ENCODE measurements at places on chromosomes 16 and 17.

DNA sequence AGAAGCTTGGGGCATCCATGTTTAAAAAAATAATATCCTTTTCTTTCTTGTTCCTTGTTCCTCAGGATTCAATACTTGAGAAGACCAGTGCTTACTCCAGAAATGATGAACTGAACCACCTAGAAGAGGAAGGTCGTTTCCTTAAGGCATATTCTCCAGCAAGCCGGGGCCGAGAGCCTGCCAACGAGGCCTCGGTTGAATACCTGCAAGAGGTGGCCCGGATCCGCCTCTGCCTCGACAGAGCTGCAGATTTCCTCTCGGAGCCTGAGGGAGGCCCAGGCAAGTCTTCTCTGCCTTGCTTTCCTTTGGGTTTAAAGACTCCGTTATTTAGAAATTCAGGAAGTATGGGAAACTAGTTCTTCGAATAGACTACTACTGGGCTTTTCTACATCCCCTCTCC is 42.5 kb upstream of the ENDOV start:
- DNase-seq = no peak

DNA sequence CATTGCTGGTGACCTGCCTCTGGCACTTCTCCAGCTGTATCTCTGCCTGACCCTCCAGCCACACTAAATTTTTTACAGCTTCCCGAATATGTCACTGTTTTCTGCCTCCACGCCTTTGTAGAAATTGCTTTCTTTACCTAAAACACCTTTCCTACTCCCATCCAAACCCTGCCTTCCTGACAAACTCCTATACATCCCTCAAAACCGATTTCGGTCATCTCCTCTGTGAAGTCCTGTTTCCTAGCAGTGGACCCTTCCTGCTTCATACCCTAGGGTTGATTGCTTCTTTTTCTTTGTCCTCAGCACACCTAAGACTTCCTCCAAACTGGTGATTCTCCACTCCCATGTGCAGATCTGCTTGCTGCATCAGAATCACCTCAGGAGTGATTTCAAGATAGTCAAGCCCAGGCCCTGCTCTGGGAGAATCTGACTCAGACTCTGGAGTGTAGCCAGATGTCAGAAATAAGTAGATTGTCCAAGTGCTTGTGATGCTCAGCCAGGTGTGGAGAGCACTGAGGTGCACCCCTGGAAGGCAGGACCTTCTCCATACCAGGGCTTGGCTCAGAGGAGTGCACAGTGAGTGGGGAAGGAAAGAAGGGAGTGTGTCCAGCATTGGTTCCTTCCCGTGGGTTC is 184.2 kb downstream of the COPRS start:
- DNase-seq = no peak

DNA sequence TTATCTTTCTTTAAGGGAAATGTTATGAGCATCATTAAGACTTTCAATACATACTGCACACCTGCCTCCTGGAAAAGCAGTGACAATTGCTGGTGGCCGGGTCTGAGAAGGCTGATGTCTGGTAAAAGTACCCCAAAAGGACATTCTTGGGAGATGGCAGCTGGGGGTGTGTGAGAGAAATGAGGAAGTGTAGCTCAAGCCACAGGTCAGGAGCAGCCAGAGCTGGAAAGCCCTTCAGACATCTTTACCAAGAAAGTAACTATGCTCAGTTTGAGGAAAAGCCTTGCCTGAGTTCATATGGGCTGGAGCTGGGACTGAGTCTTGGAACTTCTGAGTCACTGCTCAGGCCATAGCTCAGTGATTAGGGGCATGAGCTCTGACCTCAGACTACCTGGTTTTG is 94.7 kb upstream of the N4BP1 start:
- DNase-seq = no peak

DNA sequence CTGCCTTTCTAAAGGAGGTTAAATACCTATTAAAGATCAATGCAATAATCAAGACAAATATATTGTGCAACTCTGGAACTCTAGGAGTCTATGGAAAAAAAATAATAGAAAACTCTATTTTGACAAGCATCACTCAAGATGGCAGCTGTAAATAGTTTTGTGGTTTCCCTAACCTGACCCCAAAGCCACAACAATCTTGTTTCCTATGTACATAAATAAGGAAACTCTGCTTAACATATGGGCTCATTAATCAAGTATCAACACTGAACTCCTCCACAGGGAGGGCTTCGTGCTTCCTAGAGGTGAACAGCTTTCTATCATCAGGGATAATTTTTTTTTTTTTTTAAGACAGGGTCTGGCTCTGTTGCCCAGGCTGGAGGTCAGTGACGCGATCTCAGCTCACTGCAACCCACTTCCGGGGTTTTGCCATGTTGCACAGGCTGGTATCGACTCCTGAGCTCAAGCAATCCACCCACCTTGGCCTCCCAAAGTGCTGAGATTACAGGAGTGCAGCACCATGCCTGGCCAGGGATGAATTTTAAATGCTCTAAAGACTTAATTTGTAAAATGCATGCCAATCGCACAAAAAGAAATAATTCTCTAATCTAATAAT is 42.5 kb downstream of the ARHGAP17 start:
- no peak for DNase-seq

DNA sequence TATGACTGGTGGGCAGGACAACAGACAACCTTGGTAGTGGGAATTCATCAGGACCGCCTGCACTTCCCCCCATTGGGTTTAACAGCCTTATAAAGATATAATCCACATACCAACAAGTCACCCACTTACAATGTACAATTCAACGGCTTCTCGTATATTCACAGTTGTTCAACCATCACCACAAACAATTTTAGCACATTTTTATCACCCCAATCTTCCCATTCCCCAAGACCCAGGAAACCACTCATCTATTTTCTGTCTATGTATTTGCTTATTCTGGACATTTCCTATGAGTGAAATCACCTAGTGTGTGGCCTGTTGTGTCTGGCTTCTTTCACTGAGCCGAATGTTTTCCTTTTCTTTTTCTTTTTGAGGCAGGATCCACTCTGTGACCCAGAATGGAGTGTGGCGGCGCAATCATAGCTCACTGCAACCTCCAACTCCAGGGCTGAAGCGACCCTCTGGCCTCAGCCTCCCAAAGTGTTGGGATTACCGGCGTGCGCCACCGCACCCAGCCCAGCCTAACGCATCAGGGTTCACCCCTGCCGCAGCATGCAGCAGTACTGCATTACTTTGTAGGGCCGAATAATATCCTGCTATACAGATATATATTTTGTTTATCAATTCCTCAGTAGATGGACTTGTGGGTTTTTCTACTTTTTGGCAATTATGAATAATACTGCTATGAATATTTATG is 10.9 kb downstream of the ANKS3 start:
- no peak for DNase-seq

DNA sequence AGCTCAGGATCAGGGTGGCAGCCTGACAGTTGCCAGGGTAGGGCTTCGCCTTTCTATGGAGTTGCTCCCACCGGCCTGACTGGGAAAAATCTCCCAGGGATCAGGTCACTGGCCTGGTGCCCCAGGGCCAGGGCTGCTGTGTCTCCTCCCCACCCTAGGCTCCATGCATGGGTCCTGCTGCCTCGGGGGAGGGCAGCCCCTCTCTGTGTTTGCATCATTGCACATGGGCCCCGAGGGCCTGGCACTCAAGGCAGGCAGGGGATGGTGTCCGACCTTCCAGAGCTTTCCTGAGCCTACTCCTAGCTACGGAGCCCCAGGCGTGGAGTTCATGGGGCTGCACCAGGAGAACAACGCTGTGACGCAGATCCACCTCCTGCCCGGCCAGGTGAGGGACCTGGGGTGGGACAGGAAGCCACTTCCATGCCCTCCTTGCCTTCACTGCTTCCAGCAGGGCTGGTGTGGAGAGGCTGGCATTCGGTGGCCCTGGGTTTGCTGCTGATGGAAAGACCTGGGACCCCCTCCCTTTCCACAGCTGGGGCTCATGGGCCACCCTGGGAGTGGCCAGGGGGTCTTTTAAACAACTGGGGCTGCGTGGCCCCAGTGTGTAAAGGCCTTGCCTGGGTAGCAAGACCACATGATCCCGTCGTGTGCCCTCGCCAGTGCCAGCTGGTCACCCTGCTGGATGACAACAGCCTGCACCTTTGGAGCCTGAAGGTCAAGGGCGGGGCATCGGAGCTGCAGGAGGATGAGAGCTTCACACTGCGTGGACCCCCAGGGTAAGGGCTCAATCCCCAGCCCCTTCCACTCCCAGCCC is 29.5 kb upstream of the MYO15B start:
- DNase-seq = no peak

GRCh38 chr16:23107936-23108335 is 41.3 kb downstream of the USP31 start:
- no peak for DNase-seq

DNA sequence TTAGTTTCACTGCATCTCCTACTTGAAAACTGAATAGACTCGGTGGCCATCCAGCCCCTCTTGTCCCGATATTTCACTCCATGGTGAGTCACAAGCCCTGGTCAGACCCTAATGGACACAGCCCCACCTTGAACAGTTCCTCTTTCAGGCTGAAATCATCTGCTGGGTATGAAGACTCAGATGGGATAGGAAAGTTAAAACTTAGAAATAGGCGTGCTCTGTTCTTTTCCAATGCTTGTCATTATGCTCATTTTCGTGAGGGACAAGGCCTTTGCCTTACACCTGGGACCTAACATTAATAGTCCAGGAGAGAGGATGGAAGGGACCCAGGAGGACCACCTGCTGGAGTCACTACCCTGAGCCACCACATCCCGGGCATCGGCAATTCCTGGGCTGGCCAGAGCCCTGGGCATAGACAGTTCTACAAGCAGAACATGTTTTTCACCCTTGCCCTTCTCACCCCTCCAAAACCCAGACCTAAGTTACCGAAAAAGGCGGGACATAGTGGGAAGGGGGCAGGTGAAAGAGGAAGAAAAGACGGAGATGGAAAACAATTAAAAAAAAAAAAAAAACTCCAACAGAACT is 278.3 kb downstream of the SOX9 start:
- DNase-seq = no peak

GRCh38 chr17:48510761-48511604 is 19.8 kb downstream of the HOXB1 start:
- DNase-seq = no peak

GRCh38 chr17:42677921-42678781 is 1.4 kb upstream of the PLEKHH3 start:
- DNase-seq = peak; percentile 90

GRCh38 chr17:39576187-39576586 is 31.5 kb downstream of the NEUROD2 start:
- peak; percentile 34 for DNase-seq

- no peak for DNase-seq
These were observed 40.8 kb downstream of the CDH3 start for GRCh38 chr16:68685685-68686478.

GRCh38 chr17:8039611-8040168 is 831 bp downstream of the ALOX15B start:
- no peak for DNase-seq

- DNase-seq = peak; percentile 20
These were observed 73.9 kb downstream of the ZDHHC7 start for GRCh38 chr16:84937196-84938005.

- peak; percentile 86 for DNase-seq
These were observed 16.7 kb downstream of the HSD11B2 start for GRCh38 chr16:67447508-67448076.

- no peak for DNase-seq
These were observed 127.9 kb downstream of the ENGASE start for GRCh38 chr17:79202480-79202879.

- no peak for DNase-seq
These were observed 119.5 kb downstream of the SOX9 start for GRCh38 chr17:72240333-72240732.

DNA sequence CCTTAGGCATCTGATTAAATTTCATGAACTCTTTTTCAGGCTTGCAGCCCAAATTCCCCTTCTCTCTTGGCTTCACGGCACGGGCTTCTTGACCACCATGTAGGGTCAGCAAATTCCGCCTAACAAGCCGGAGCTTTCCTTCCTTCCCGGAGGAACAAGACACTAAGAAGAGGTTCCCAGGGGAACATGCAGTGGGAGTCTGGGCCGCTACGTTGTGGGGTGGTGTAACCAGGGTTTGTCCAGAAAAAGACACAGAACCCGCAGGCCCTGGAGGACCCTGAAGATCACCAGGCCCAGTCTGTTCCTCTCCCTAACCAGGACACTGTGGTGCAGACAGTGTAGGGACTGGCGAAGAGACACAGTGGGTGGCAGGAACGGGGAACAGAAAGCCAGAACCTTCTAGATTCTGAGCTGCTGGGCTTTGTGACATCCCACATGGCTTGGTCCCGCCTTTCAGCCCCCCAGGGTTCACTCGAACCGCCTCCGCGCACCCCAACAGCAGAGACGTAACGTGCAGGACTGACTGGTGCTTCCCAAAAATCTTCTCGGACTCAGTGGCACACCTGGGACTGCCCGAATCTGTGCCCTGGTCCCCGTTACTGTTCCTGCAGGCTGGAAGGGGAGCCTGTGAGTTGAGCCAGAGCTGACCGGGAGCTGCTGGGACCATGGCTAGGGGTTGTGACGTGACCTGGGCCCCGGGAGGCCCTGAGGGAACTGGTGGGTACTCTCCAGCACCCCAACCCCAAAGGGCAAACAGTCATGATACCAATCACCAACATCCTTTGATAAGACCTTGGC is 55.2 kb downstream of the TBC1D16 start:
- no peak for DNase-seq

GRCh38 chr16:3444032-3444388 is 530 bp downstream of the NAA60 start:
- peak; percentile 81 for DNase-seq
